Progenitor cell of endocrine pancreas (in vitro differentiated cells): ENCODE measurements at places on chromosomes 6 and 20.
A peak's percentile ranks its signal among the peaks of the same experiment; 100 is the strongest.

GRCh38 chr6:12750416-12750815, 33.8 kb downstream of the PHACTR1 start:
- no peak overlapping the region for H3K27ac ChIP-seq
- H3K4me3 ChIP-seq = peak overlapping the region; percentile 74
- DNase-seq = no peak

DNA sequence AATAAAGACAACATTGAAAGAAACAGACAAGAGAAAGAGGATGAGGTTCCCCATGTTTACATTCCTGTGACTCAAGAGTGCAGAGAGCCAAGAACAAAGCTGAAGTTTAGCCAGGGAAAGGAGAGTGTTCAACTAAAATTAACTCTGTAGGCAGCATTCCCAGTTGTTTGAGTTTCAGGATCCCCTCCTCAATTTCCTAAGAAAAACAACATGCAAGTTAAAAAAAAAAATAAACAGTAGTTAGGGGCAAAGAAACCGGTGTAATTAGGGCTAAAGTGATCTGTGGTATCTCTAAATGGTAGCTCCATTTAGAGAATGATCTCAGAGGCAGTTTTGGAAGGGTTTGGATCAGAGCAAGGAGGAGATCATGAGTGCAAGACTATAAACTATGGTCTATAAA, 30.9 kb upstream of the RAB23 start:
- H3K4me1 ChIP-seq = peaks cover 38% of the 10 kb centered on the region
- no peaks in the 10 kb centered on the region for H3K36me3 ChIP-seq
- H3K4me3 ChIP-seq = no peak overlapping the region

- no peaks in the 10 kb centered on the region for H3K36me3 ChIP-seq
- peak within 1 kb of the TSS; percentile 60 for H3K4me3 ChIP-seq
- H3K27ac ChIP-seq = no peak within 1 kb of the TSS
Measured at GRCh38 chr6:29827579-29828470, at the start of gene HLA-G. TSS of gene HLA-G (plus strand) at chr6:29827825. CDS start at chr6:29827845, 20 bp downstream.

- no peak overlapping the region for H3K27ac ChIP-seq
- no peak for DNase-seq
- peaks cover 10% of the 10 kb centered on the region for H3K4me1 ChIP-seq
Measured at GRCh38 chr20:47872341-47872740, 87.1 kb upstream of the SULF2 start.

DNA sequence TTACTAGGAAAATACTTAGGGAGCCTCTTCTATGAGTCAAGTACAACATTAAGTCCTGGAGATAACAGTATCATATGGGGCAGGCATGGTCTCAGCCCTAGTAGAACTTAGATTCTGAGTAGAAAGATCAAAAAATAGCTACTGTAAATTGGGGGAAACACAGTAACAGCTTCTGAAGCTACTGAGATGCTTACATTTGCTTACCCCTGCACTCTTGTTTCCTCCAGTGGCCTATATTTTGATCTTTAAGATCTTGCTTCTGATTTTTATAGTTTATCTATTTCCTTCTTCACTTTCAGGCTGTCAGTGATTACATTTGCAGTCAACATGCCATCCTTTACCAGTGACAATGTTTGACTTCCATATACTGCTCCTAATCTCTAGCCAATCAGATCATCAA, 35.3 kb downstream of the HIVEP2 start:
- H3K27ac ChIP-seq = no peak overlapping the region
- peaks cover 11% of the 10 kb centered on the region for H3K36me3 ChIP-seq
- no peak for DNase-seq
- no peak overlapping the region for H3K4me3 ChIP-seq
- H3K4me1 ChIP-seq = peaks cover 6% of the 10 kb centered on the region

DNA sequence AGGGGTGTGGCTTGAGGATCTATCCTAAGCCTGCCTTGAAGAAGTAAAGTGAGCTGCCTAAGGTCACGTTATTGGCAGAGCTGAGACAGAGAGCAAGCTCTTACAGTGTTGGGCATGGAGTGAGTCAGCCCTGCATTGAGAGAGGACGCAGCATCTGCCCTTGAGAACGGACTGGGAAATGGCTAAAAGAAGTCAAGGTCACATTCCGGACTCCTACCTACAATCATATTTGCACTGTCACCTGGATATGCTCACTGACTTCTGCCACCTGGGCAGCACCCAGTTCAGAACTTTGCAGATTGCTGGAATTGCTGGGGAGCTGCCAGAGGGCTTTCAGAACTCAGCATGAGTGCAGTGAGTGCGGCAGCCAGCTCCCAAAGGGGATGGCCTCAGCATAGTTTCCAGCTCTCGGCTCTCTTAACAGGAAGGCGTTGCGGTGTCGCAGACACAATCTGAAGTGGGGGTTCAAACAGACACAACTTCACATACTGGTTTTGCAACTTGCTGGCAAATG, 199.3 kb upstream of the SGK1 start:
- H3K36me3 ChIP-seq = no peaks in the 10 kb centered on the region
- peaks cover 12% of the 10 kb centered on the region for H3K27me3 ChIP-seq
- H3K4me1 ChIP-seq = peaks cover 18% of the 10 kb centered on the region
- no peak overlapping the region for H3K4me3 ChIP-seq

GRCh38 chr6:150977281-150977680, 111.8 kb downstream of the MTHFD1L start:
- H3K36me3 ChIP-seq = peaks cover 22% of the 10 kb centered on the region
- peaks cover 2% of the 10 kb centered on the region for H3K4me1 ChIP-seq
- H3K27ac ChIP-seq = no peak overlapping the region
- H3K27me3 ChIP-seq = no peaks in the 10 kb centered on the region
- no peak overlapping the region for H3K4me3 ChIP-seq

GRCh38 chr6:128240024-128240428, 280.4 kb downstream of the PTPRK start:
- no peak for DNase-seq
- no peaks in the 10 kb centered on the region for H3K27me3 ChIP-seq
- peaks cover 8% of the 10 kb centered on the region for H3K36me3 ChIP-seq
- H3K27ac ChIP-seq = no peak overlapping the region

DNA sequence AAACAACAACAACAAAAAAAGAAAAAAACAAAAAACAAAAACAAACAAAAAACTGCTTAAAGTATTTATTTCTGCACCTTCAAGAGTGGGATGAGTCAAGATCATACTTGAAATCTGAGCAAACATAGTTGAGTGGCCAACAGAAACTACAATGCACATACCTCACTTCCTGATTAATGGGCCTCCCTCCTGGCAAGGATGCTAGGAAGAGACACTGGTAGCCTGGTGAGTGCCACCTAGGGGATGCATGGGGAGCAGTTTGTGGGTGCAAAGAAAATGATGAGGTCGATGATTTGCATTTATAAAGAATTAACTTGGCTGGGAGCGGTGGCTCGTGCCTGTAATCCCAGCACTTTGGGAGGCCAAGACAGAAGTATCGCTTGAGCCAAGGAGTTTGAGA, 808.1 kb downstream of the MAFB start:
- H3K4me3 ChIP-seq = no peak overlapping the region
- peaks cover 30% of the 10 kb centered on the region for H3K4me1 ChIP-seq
- no peak for DNase-seq
- H3K27ac ChIP-seq = no peak overlapping the region

GRCh38 chr6:137977206-137977605, 110.1 kb downstream of the TNFAIP3 start:
- DNase-seq = no peak
- no peaks in the 10 kb centered on the region for H3K4me1 ChIP-seq
- H3K27me3 ChIP-seq = no peaks in the 10 kb centered on the region
- no peak overlapping the region for H3K4me3 ChIP-seq
- H3K27ac ChIP-seq = no peak overlapping the region
- H3K36me3 ChIP-seq = no peaks in the 10 kb centered on the region

- H3K4me3 ChIP-seq = no peak overlapping the region
- peaks cover 1% of the 10 kb centered on the region for H3K36me3 ChIP-seq
- H3K27me3 ChIP-seq = no peaks in the 10 kb centered on the region
- no peak overlapping the region for H3K27ac ChIP-seq
Measured at GRCh38 chr6:146938266-146938665, 266.0 kb upstream of the STXBP5 start.

DNA sequence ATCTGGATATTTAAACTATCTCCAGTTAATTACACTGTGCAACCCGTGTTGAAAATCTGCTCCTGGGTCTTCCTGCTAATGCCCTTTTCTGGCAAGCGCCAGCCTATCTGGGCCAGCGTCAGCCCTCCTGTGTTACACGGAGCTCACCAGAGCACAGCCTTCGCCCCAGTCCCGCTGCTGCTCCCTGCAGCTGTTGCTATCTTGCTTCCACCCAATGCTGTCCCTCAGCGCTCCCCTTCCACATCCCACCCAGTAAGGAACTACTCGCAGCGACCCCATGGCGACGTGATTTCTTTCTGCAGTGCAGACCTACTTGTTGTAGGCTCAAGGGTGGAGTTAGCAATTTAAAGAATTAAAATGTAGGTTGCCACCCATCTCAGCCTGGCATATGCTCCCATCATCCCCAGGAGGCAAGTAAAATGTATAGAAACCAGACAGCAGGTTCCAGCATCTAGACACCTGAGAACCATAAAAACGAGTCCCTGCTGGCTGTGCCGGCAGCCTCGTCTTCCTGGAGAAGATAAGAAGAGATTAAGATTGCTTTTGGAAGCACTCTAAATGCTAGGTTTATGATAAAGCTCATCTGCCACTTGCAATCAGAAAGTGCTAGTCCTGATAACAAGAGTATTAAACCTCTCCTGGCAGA, 254.3 kb upstream of the FOXQ1 start:
- no peaks in the 10 kb centered on the region for H3K4me1 ChIP-seq
- no peaks in the 10 kb centered on the region for H3K36me3 ChIP-seq
- DNase-seq = no peak

GRCh38 chr6:129603741-129604140, 106.2 kb downstream of the ARHGAP18 start:
- no peaks in the 10 kb centered on the region for H3K27me3 ChIP-seq
- H3K4me3 ChIP-seq = no peak overlapping the region
- peaks cover 14% of the 10 kb centered on the region for H3K36me3 ChIP-seq
- peaks cover 3% of the 10 kb centered on the region for H3K4me1 ChIP-seq
- H3K27ac ChIP-seq = no peak overlapping the region

GRCh38 chr6:164415832-164416563, 893.4 kb downstream of the C6orf118 start:
- no peaks in the 10 kb centered on the region for H3K36me3 ChIP-seq
- H3K27me3 ChIP-seq = peaks cover 7% of the 10 kb centered on the region
- no peak overlapping the region for H3K27ac ChIP-seq

- H3K27ac ChIP-seq = no peak overlapping the region
- no peaks in the 10 kb centered on the region for H3K27me3 ChIP-seq
- no peak overlapping the region for H3K4me3 ChIP-seq
- DNase-seq = no peak
- no peaks in the 10 kb centered on the region for H3K36me3 ChIP-seq
- no peaks in the 10 kb centered on the region for H3K4me1 ChIP-seq
Measured at GRCh38 chr6:139201378-139201777, 66.5 kb downstream of the HECA start.

DNA sequence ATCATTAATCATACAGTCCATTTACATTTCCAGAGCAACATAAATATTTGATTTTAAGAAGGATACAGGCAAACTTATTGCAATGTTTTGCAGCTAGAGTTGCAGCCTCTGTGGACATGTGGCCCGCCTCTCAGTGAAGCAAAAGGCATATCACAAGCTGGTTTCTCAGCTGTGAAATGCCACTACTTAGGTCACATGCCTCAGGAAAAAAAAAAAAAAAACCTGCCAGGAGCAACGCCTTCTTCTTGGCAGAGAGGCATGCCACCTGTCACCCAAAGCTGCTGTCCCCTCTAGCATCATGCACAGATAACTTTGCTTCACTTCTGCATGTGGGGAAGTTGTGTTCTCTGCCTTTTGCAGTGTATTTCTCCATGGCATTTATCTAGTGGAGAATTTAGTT, 18.5 kb downstream of the GRM1 start:
- no peak overlapping the region for H3K27ac ChIP-seq
- DNase-seq = no peak
- H3K36me3 ChIP-seq = no peaks in the 10 kb centered on the region
- H3K4me1 ChIP-seq = peaks cover 1% of the 10 kb centered on the region
- no peak overlapping the region for H3K4me3 ChIP-seq
